AG08396 (cell line): ENCODE measurements at places on chromosomes 2 and 18.

GRCh38 chr2:218476676-218477075 is 57.8 kb downstream of the VIL1 start:
- DNase-seq, result peak; percentile 3

DNA sequence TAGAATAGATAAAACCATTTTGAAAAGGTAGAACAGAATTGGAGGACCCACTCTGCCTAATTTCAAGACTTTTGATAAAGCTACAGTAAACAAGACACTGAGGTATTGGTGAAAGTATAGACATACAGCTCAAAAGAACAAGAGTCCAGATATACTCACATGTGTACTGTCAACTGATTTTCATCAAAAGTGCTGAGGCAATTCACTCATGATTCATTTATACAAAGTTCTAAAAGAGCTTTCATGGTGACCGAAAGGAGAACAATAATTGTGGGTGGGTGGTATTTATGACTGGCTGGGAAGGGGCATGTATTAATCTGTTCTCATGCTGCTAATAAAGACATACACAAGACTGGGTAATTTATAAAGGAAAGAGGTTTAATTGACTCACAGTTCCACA is 7.3 kb downstream of the MAP4K3 start:
- no peak for DNase-seq

- DNase-seq, result no peak
These were observed 20.4 kb upstream of the BCL2 start for GRCh38 chr18:63339920-63340484.

DNA sequence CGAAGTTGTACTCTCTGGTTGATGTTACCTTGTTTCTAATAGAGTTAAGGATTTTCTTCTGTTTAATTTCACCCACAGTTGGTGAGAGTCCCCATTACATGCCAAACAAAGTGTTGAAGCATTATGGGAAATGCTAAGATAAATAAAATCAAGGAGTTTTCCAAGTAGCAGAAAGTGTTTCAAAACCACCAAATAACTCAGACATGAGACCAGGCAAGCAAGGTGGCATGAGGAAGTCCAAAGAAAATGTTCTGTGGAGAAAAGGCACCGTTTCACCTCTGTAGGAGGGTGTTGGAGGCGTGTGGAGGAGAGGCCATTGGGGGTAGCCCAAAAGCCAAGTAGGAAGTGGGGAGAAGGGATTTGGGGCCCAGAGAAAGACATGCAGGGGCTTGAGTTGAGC is 8.7 kb downstream of the CFAP221 start:
- DNase-seq, result no peak

- DNase-seq, result no peak
These were observed 39.5 kb upstream of the SCLY start for GRCh38 chr2:238021327-238021726.

DNA sequence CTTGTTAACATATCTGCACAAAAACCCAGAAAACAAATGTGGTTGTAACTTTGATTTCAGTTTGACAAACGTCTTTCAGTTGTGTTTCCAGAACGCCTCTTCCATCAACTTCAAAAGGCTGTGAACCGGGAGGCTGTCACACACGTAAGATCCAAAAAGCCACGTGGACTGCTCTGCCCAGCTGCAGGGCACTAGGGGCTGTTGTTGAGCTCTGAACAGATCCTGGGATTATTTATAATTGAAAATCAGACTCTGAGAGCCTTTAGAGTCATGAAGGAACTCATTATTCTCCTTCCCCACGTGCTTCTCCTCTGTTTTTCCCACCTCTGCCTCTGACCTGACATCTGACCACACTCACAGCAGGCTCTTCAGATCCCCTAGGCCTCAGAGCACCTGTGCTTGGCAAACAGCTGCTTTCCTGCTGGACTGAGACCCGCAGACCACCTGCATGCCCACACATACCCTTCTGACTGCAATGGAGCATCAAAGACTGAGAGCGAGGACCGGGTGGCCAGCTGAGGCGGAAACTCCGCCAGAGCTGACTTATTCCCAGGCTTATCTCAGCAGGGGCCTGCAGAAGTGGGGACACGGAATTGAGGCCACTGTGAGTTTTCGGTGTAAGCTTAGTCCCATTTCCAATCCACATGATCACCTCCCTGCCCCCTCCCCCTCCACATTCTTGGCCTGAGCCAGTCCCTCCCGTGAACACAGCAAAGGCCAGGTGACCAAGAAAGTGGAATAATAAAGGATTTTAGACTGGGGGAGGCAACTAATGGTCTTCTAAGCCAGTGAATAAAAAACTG is 114.8 kb downstream of the ATL2 start:
- no peak for DNase-seq

DNA sequence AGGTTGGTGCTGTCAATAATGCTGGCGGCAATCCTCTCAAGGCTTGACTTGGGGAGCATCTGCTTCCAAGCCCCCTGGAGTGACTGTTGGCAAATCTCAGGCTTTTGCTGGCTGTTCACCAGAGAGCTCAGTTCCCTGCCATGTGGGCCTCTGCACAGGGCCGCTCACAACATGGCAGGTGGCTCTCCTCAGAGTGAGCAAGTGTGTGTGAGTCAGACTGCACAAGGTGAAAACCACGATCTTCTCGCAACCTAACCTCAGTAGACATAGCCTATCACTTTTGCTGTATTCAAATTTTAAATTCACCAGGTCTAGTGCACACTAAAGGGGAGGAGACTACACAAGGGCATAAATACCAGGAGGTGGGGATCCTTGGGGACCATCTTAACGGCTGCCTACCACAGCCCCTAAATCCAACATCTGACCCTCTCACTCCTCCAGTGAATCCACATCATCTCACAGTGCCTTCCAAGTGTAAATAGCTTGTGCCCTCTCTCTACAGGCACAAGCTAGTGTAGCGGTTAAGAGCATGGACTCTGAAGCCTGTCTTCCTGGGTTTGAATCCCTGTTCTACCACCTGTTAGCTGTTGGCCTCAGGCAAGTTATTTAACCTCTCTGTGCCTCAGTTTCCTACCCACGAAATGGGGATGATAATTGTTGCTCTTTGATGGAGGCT is 187.7 kb upstream of the CXCR4 start:
- DNase-seq, result no peak

GRCh38 chr2:240588006-240588655 is 1.6 kb downstream of the CAPN10 start:
- DNase-seq, result no peak

DNA sequence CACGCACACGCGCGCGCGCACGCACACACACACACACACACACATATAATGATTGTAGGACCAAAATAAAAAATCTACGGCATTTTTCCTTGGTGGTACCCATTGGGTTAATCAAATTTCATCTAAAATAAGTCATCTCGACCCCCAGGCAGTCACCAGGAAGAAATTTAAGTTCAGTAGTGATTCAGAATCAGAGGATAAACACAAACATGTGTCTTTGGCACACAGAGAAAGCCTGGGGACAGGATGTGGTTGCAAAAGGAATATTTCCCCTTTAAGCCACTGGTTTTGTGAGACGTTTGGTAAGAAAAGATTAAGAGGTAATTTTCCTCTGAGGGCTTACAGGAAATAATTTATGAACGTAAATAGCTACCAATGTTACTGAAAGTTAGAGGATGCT is 171.6 kb upstream of the PIEZO2 start:
- peak; percentile 22 for DNase-seq

- no peak for DNase-seq
These were observed 47.7 kb downstream of the SRD5A2 start for GRCh38 chr2:31533036-31533435.

GRCh38 chr2:227816507-227817294 is 3.1 kb downstream of the CCL20 start:
- DNase-seq, result no peak

- DNase-seq, result no peak
These were observed 7.6 kb downstream of the CNDP1 start for GRCh38 chr18:74541703-74542555.

DNA sequence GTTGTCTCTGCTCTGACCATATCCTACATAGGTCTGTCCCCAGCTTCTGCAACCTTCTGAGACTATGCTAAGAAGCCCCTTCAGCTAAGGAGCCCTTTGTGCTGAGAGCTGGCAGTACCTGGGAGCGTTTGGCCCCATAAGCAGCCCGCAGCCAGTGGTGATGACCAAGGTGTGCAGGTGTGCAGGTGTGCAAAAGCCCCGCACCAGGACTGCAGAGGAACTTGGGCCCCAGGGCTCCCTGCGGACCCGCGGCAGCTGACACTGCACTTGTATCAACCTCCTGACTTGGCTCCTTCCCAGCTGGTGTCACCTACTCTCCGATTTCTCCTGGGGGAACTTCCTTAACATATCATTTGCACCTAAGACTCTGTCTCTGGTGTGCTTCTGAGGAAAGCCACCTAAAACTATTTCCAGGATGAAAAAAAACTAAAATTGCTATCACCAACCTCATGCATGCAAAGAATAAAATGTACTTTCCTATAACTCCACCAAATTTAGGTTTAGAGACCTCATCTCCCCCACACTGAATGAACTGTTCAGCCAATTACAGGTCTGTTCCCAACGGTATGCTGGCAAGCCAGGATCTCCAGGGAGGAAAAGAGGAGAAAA is 16.1 kb upstream of the GNAL start:
- no peak for DNase-seq

GRCh38 chr2:236568922-236569572 is 578 bp upstream of the ACKR3 start:
- no peak for DNase-seq

DNA sequence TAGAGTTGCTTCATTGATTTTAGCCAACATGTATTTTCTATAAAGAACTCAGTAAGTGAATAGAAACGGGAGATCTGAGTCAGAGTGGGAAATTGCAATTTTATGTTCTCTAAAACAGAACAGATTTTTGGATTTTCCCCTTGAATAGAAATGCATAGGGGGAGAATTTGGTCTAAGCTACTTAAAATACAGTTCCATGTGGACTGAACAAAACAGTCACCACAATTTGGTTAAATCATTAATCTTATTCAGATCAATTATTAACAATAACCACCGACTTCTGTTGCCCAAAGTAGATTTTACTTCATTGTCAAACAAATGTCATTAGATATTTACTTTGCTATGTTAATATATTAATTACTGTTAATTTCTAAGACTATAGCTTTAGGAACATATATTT is 107.7 kb downstream of the SCG2 start:
- DNase-seq, result no peak

DNA sequence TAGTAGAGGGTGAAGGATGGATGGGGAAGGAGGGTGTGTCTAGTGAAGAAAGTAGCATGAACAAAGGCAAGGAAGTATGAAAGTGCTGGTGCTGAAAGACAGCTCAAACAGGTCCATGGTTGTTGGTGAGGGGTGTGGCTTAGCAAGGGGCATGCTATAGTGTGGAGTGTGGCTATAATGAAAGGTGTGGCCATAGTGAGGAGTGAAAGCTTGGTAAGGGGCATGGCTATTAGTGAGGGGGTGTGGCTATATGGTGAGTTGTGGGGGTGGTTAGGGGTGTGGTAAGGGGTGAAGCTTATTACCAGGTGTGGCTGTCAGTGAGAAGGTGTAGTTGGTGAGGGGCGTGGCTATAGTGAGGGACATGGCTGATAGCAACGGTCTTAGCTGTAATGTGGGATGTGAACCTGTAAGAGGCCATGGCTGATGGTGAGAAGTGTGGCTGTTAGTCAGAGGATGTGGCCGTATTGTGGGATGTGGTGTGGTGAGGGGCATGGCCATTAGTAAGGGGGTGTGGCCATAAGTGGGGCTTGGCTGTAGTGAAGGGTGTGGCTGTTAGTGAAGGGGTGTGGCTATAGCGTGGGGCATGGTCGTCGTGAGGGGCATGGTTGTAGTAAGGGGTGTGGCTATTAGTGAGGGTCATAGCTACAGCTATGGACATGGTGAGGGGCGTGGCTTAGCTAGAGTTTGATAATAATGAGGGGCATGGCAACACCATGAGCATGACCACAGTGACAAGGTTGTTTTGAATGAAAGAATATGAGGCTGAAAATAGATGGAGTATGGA is 549.6 kb downstream of the FBXO15 start:
- no peak for DNase-seq

DNA sequence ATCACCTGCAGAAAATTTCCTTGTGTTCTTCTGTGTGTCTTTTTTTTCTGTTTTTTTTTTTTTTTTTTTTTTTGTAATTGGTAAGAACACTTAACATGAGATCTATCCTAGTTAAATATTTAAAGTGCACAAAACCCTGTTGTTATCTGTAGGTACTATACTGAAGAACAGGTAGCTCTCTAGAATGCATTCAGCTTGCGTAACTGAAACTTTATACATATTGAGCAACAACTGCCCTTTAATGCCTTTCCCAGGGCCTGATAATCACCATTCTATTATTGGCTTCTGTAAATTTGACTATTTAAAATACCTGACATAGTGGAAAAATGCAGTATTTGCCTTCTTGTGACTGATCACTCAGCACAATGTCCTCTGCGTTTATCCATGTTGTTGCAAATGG is 701.8 kb downstream of the SUCLG1 start:
- no peak for DNase-seq

- DNase-seq, result no peak
These were observed 28.8 kb downstream of the GLI2 start for GRCh38 chr2:120764492-120764891.

GRCh38 chr2:236262238-236262637 is 2.0 kb downstream of the ASB18 start:
- no peak for DNase-seq

- peak; percentile 79 for DNase-seq
These were observed 278.0 kb downstream of the NEDD4L start for GRCh38 chr18:58321986-58322385.

DNA sequence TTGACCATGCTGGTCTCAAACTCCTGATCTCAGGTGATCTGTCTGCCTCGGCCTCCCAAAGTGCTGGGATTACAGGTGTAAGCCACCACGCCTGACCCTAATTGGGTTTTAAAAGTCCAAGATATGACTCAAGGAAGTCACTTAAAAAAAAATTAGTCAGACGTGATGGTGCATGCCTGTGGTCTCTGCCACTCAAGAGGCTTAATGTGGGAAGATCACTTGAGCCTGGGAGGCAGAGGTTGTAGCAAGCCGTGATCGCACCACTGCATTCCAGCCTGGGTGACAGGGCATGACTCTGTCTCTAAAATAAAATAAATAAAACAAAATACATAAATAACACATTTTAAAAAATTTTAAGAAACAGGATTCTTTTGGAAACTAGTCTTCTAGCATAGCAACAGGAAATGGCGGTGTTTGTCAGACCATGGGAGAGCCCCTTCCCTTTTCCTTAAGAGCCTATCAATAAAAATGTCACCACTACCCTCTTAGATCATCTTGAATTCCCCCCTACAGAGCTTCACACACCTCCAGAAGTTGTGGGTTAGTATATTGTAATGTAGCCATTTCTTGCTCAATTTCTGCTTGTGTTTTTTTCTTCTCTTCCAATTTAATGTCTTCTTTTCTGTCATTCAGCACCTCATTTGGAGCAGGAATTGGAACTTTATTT is 20.1 kb downstream of the SFT2D3 start:
- DNase-seq, result peak; percentile 37

DNA sequence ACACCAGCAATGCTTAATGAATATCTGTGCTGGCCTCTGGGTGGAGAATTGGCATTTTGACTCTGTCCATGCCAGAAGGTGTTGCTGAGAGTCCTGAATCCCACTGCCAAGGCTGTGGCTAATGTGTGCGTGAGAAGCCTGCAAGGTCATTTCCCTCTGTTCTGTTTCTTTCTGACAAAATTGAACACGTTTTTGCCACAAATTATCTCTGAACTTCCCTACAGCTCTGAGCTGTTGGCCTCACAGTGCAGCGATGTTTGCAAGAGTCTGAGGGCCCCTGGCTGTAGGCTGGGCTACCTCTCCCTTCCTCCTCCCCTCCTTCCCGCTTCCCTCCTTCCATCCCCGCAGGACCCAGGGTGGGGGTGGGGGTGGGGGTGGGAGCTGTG is 154.1 kb upstream of the HS6ST1 start:
- DNase-seq, result peak; percentile 61
